ENCODE measurements at places on chromosomes 5 and 9. TPM values are rescaled to one million over a fixed set of nuclear protein-coding genes. Genes with fewer than 3 reads are reported as not detected.
A peak's percentile ranks its signal among the peaks of the same experiment; 100 is the strongest.

The COL27A1 gene
- polyA plus RNA-seq, result not detected

DNA sequence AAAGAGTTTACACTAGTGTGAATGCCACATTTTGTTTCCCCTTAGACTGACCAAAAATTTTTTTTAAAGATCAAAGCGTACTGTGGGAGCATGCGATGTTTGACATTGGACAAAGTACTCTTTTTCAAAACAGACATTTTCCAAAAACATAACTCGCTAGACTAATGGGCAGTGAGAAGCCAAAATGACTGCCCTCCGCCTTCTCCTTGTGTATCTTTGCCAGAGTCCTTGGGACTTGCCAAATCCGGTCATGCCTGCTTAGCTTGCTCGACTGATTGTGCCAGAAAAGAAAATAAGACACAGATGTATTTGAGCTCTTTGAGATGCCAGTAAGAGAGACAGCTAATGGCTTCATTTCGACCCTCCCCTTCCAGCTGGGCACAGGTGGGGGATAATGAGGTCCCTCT is 157.5 kb downstream of the MAPKAP1 start:
- no peaks in the 10 kb centered on the region for H3K4me1 ChIP-seq
- no peaks in the 10 kb centered on the region for H3K36me3 ChIP-seq
- no peaks in the 10 kb centered on the region for H3K27me3 ChIP-seq
- H3K27ac ChIP-seq, result no peak overlapping the region
- H3K4me3 ChIP-seq, result no peak overlapping the region

The MARCOL gene
- not detected for polyA plus RNA-seq

GRCh38 chr9:116484492-116485061 is 202.5 kb upstream of the TRIM32 start:
- H3K4me1 ChIP-seq, result no peaks in the 10 kb centered on the region
- no peaks in the 10 kb centered on the region for H3K36me3 ChIP-seq
- no peak overlapping the region for H3K27ac ChIP-seq

DNA sequence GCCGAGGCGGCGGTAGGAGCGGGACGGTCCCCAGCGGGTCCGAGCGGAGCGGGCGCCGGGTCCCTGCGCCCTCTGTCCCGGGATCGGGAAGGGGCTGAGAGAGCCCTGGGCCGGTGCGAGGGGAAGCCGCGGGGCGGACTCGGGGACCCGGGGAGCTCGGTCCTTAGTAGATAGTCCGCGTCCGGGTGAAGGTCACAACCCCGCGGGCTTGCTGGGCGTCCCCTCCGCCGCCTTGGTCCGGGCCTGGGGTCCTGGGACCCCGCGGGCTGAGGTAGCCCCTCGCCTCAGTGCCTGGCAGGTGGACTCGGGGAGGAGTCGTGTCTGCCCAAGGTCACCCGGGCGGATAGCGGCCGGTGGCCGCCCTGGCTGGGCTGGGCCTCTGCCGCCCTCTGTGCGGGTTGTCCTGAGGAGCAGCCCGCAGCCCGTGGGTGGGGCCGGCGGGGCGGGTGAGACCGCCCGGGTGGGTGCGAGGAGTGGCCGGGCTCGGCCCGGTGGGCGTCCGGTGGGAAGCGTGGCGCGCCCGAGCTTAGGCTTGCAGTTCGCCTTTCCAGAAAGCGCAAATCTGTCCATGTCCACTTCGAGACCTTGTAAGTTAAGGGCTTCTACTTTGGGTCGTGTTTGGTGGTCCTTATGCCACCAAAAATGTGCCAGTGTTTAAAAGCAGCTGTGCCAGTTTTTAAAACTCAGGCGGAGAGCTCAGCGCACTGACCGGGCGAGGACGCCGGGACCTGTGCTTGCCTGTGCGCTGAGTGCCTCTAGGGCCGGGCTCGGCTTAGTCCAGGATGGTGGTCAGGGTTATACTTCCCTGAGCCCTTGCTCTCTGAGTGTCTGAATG is 554 bp downstream of the SDHA start:
- H3K27ac ChIP-seq, result peak overlapping the region; percentile 73
- H3K4me1 ChIP-seq, result peaks cover 17% of the 10 kb centered on the region

DNA sequence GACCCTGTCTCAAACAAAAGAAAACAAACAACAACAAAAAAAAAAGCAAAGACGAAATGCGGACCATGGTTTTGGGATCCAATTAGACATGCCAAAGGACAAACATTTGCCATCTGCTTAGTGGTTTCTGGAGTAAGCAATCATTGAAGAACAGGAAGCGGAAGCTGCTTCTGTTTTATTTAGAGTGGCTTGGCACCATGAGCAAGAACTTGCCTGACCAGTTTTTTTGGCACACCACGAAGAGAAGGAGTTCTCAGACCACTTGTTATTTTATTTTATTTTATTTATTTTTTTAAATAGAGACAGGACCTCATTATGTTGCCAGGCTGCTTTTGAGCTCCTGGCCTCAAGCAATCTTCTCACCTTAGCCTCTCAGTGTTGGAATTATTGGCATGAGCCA is 17.0 kb downstream of the BTF3 start:
- H3K36me3 ChIP-seq, result no peaks in the 10 kb centered on the region
- H3K27ac ChIP-seq, result no peak overlapping the region
- no peaks in the 10 kb centered on the region for H3K27me3 ChIP-seq
- no peak for DNase-seq
- no peak overlapping the region for H3K4me3 ChIP-seq

GRCh38 chr5:40235471-40236400 is 444.0 kb upstream of the PTGER4 start:
- H3K27me3 ChIP-seq, result no peaks in the 10 kb centered on the region
- no peak for DNase-seq
- no peaks in the 10 kb centered on the region for H3K4me1 ChIP-seq
- no peak overlapping the region for H3K27ac ChIP-seq
- H3K36me3 ChIP-seq, result no peaks in the 10 kb centered on the region

- no peaks in the 10 kb centered on the region for H3K4me1 ChIP-seq
- H3K27me3 ChIP-seq, result no peaks in the 10 kb centered on the region
- no peaks in the 10 kb centered on the region for H3K36me3 ChIP-seq
- no peak overlapping the region for H3K4me3 ChIP-seq
- no peak for DNase-seq
Observed at GRCh38 chr5:162202285-162202880, 134.8 kb downstream of the GABRG2 start.

- DNase-seq, result no peak
- no peaks in the 10 kb centered on the region for H3K36me3 ChIP-seq
- peak overlapping the region; percentile 60 for H3K4me3 ChIP-seq
- peaks cover 66% of the 10 kb centered on the region for H3K27me3 ChIP-seq
- no peak overlapping the region for H3K27ac ChIP-seq
Observed at GRCh38 chr9:93950619-93951601, 4.2 kb downstream of the BARX1 start.

- no peak for DNase-seq
- H3K27me3 ChIP-seq, result no peaks in the 10 kb centered on the region
- H3K27ac ChIP-seq, result no peak overlapping the region
- peaks cover 48% of the 10 kb centered on the region for H3K4me1 ChIP-seq
- H3K36me3 ChIP-seq, result no peaks in the 10 kb centered on the region
- no peak overlapping the region for H3K4me3 ChIP-seq
Observed at GRCh38 chr5:14588758-14589543, 7.4 kb downstream of the OTULINL start.

GRCh38 chr5:35003018-35003957 is 44.5 kb downstream of the AGXT2 start:
- no peak overlapping the region for H3K4me3 ChIP-seq
- H3K27ac ChIP-seq, result no peak overlapping the region
- H3K27me3 ChIP-seq, result peaks cover 4% of the 10 kb centered on the region
- DNase-seq, result peak; percentile 8
- no peaks in the 10 kb centered on the region for H3K36me3 ChIP-seq

- H3K27me3 ChIP-seq, result peaks cover 2% of the 10 kb centered on the region
- H3K4me1 ChIP-seq, result no peaks in the 10 kb centered on the region
- DNase-seq, result no peak
- H3K4me3 ChIP-seq, result no peak overlapping the region
Observed at GRCh38 chr5:96408210-96408777, 24.8 kb downstream of the PCSK1 start.

The C9orf43 gene
- polyA plus RNA-seq, result 0.83 TPM

The MZB1 gene
- 3.5 TPM for polyA plus RNA-seq

DNA sequence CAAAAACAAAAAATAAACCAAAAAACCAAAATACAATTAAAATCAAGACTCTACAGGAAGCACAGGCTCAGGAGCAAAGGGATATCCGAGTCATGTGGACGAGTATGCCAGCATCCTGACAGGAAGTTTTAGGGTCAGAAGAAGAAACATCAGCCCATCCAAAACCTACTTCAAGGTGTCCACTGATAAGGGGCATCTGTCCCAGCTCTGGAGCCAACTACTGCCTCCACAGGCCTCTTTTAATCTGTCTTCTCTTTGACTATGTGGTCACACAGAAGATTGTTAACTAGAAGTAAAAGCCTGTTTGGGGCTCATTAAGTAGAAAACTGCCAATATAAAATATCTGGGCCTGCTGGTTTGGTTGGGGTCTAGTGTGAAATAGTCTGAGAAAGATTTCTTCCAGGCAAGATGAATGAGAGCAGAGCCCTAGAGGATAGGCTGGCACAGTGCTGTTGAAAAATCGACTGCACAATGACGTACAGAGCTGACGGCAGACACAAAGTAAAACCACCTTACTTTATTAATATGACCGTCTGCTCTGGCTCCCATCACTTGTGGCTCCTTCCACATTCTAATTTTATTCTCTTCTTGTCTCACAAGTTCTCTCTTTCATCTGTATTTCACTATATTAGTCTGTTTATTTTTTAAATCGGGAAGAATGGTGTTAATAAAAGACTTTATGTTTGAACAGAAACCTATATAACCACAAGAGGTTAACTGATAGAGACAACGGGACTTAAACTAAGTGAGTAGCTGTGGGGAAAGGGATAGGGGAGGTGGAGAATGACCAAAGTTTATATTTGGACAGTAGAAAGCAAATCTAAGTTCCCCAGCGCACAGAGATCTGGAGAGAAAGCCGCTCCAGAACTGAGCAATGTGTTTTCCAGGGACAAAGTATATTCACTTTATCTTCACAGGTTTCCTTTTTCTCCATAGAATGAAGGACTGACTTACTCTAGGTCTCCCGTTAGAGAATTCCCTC is 22.9 kb upstream of the MSH3 start:
- no peaks in the 10 kb centered on the region for H3K36me3 ChIP-seq
- no peak overlapping the region for H3K4me3 ChIP-seq
- no peaks in the 10 kb centered on the region for H3K4me1 ChIP-seq
- H3K27ac ChIP-seq, result no peak overlapping the region
- no peaks in the 10 kb centered on the region for H3K27me3 ChIP-seq

DNA sequence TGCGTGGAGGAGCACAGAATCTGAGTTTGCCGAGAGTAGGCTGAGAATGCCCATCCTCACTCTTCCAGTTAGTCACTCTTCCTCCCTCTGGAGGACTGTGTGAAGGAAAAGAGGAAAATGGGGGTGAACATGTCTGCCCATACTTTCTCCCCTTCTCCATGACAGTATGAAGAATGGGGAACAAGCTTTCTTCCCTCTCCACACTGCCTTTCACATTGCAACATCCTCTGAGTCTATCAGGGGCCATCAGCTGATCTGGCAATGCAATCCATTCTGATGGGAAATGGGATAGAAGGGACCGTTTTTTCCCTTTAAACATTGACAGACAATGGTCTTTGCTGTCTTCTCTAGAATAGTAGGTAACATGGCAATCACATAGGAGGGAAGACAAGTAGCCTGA is 56.8 kb downstream of the UGCG start:
- no peak overlapping the region for H3K27ac ChIP-seq
- no peaks in the 10 kb centered on the region for H3K4me1 ChIP-seq
- DNase-seq, result no peak
- no peaks in the 10 kb centered on the region for H3K27me3 ChIP-seq

The NR5A1 gene
- polyA plus RNA-seq, result not detected

GRCh38 chr5:135386886-135387628 is 12.0 kb downstream of the MACROH2A1 start:
- DNase-seq, result no peak
- no peaks in the 10 kb centered on the region for H3K27me3 ChIP-seq
- peaks cover 24% of the 10 kb centered on the region for H3K36me3 ChIP-seq

The SKIC3 gene
- polyA plus RNA-seq, result 40.2 TPM

- H3K36me3 ChIP-seq, result no peaks in the 10 kb centered on the region
- DNase-seq, result no peak
- no peaks in the 10 kb centered on the region for H3K4me1 ChIP-seq
- no peak overlapping the region for H3K27ac ChIP-seq
Observed at GRCh38 chr9:89010056-89010455, 18.8 kb downstream of the S1PR3 start.

The LTC4S gene
- 4.0 TPM for polyA plus RNA-seq

GRCh38 chr9:135602789-135603481 is 36.4 kb downstream of the GLT6D1 start:
- H3K4me3 ChIP-seq, result no peak overlapping the region
- no peaks in the 10 kb centered on the region for H3K4me1 ChIP-seq

DNA sequence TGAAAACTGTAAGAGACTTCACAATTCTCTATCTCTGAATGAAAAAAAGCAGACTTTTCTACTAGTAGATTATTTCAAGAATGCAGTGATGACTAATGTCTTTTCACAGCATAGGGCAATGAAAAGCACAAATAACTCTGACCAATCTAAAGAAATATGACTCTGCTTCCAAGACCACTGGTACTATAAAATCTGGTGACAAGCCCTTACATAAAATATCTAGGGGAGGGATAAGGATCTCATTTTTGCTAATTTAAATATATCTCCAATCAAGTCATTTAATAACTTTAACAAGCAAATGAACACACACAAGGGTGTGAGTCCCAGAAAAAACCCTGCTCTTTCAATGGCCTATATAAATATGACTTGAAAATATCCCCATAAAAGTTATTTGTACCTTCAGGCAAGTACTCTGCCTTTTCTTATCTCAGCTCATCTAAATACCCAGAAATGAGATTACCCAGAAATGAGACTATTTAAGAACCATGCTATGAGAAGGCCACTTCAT is 105.2 kb downstream of the GNAQ start:
- no peaks in the 10 kb centered on the region for H3K27me3 ChIP-seq
- no peak overlapping the region for H3K27ac ChIP-seq
- no peaks in the 10 kb centered on the region for H3K4me1 ChIP-seq
- H3K4me3 ChIP-seq, result no peak overlapping the region
- H3K36me3 ChIP-seq, result no peaks in the 10 kb centered on the region

DNA sequence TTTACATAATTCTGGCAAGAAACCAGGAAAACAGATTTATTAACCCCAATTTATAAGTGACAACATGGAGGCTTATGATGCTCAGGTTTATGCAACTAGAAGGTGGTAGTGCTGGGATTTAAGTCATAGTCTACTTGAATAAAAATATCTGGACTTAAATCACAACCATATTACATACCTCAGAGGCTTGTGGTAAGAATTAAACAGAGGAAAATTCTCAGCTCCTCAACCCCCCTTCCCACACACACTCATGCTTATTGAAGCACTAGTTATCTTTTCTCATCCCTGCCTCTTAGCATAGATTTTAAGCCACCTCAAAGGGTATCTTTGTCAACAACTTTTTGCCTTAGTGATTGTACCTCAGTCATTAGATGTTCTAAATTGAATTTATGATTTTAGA is 731.0 kb downstream of the PRELID2 start:
- no peaks in the 10 kb centered on the region for H3K27me3 ChIP-seq
- no peak for DNase-seq
- no peak overlapping the region for H3K4me3 ChIP-seq
- no peaks in the 10 kb centered on the region for H3K36me3 ChIP-seq

The GRAMD2B gene
- 7.0 TPM for polyA plus RNA-seq

The RNF130 gene
- polyA plus RNA-seq, result 22.7 TPM

GRCh38 chr5:20300110-20300509 is 312.1 kb upstream of the CDH18 start:
- no peaks in the 10 kb centered on the region for H3K36me3 ChIP-seq
- H3K27me3 ChIP-seq, result no peaks in the 10 kb centered on the region
- no peaks in the 10 kb centered on the region for H3K4me1 ChIP-seq
- no peak overlapping the region for H3K4me3 ChIP-seq
- DNase-seq, result no peak
- no peak overlapping the region for H3K27ac ChIP-seq
